ENCODE measurements at places on chromosomes 3 and 15. TPM values are rescaled to one million over a fixed set of nuclear protein-coding genes. Genes with fewer than 3 reads are reported as not detected.
A peak's percentile ranks its signal among the peaks of the same experiment; 100 is the strongest.

Gene REC114
- not detected for total RNA-seq

- no peak for DNase-seq
These were observed 348.7 kb upstream of the LMCD1 start for GRCh38 chr3:8152821-8153418.

- DNase-seq: no peak
These were observed 422.7 kb upstream of the ALCAM start for GRCh38 chr3:104943974-104944373.

- DNase-seq: no peak
These were observed 263.0 kb upstream of the ATP11B start for GRCh38 chr3:182530316-182530715.

DNA sequence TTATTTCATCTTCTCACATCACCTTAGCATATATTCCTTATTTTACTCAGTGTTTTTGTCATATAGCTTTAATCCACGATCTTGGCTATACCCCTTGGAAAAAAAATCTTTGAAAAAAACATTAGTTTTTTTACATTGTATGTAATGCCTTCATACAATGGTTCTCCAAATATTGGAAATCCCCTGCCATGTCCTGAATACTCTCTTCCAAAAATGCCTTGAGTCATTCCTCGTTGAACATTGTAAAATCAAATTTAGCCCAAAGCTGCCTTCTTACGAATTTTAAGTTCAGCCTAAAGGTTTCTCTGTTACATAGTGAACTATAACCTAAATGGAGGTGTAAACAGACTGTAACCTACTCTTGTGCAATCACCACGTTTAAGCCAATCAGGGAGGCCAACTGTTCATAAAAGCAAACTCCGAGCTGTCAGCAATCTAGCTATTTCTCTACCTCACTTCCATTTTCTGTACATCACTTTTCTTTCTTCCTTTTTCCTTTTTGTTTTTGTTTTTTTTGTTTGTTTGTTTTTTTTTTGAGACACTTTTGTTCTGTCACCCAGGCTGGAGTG is 140.1 kb downstream of the ANXA2 start:
- no peak for DNase-seq

Gene ATP10A
- total RNA-seq: 14.1 TPM

Gene ATP13A5
- not detected for total RNA-seq

Gene SCG5
- not detected for total RNA-seq

- no peak for DNase-seq
These were observed 19.9 kb downstream of the KLF13 start for GRCh38 chr15:31346367-31347066.

DNA sequence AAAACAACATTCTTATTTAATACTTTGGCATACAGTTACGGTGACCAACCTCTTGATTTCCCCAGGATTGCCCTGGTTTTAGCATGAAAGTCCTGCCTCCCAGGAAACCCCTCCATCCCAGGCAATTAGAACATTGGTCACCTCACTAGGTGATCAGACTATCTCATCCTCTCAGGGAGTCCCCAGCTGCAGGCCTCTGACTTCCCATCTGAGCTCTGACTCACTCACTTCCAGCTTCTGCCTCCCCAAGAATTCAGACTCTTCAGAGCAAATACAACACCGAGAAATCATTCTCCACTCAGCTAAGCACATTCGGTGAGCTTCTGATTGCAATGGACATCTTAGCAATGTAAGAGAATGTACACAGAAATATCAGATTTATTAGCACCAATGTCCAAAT is 92.4 kb upstream of the HES1 start:
- no peak for DNase-seq

GRCh38 chr3:58651276-58651675 is 15.3 kb downstream of the FAM3D start:
- no peak for DNase-seq

GRCh38 chr15:85527895-85528294 is 147.5 kb downstream of the AKAP13 start:
- no peak for DNase-seq

DNA sequence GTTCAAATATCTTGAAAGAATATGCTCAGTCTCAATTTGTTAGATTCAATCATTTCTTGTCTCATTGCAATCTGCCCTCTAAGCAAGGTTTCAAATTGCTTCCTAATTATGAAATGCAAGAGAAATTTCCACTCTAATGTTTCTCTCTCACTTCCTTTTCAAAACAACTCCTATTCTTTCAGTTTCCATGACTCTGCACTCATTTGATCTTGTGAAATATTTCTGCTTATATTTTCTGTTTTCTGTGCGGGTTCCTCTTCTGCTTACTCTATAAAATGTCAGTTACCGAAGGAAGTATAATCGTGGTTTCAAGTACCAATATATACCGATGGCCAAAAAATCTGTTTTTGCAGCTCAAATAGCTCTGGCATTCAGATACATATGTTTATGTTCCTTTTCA is 521.9 kb upstream of the NAALADL2 start:
- DNase-seq: no peak

Gene SLC22A13
- total RNA-seq: not detected

Gene PRR23A
- not detected for total RNA-seq

- DNase-seq: no peak
These were observed 108.0 kb downstream of the BBX start for GRCh38 chr3:107630779-107631178.

- DNase-seq: no peak
These were observed 36.7 kb downstream of the SLC9A9 start for GRCh38 chr3:143811602-143812001.

DNA sequence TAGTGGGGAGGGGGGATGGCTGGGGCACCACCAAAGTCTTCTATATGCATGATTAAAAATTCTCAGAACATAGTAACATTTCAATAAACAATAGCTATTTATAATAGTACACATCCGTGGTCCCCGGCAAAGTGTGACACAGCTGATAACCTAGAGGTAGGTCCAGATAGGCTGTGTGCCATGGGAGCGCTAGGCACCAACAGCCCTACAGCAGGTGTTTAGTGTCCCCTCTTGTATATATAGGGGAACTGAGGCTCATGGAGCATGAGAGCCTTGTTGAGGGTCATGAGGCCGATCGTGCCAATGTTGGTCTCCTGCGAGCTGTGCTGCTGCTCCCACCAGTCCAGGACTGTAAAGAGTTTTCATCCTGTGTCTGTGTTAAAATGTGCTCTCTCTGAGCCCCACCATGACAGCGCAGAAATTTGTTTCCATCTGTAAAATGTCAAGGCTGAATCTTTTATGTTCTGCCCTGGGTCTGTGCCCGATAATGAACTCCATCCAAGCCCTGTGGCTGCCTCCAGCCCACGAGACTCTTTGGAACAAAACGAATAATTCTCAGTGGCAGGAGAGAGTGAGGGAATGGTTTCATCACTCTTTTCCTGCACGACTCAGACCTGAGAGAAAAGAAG is 14.5 kb downstream of the TMEM158 start:
- no peak for DNase-seq

- DNase-seq: no peak
These were observed 72.9 kb downstream of the LRRC28 start for GRCh38 chr15:99324082-99324620.

Gene TTLL13
- total RNA-seq: not detected

- DNase-seq: no peak
These were observed 532.8 kb downstream of the FOXP1 start for GRCh38 chr3:71050538-71051258.

GRCh38 chr3:157572559-157573270 is 69.5 kb upstream of the VEPH1 start:
- DNase-seq: peak; percentile 44

- no peak for DNase-seq
These were observed 1.8 kb upstream of the MYL3 start for GRCh38 chr3:46865031-46865507.

DNA sequence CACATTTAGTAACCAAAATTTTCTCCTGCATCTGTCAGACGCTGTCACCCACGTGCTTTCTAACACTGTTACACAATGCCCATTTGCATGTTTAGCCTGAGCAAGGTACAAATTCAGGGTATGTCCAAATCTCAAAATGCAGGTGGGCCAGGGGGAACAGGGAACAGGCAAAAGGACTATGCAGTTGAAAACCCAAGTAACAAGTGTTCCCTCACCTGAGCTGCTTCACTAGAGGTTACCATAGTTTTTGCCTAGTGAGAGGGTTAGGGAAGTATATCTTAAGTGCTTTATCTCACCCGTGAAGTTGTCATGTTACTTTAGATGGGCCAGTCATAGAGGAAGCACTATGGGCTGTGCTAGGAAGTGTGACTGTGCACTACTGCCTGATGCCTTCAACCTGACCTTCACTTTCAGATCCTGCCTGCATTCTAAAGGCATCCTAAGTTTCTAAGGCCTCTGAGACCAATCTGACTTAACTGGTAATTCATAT is 6.0 kb upstream of the TMEM87A start:
- no peak for DNase-seq

DNA sequence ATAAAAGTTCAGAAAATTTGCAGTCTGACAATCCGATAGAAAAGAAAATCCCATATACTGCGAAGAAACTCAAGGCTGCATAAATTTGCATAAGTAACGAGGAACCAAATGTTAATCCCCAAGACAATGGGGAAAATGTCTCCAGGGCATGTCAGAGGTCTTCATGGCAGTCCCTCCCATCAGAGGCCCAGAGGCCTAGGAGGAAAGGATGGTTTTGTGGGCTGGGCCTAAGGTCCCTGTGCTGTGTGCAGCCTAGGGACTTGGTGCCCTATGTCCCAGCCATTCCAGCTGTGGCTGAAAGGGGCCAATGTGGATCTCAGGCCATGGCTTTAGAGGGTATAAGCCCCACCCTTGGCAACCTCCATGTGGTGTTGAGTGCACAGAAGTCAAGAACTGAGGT is 21.3 kb upstream of the CCR4 start:
- no peak for DNase-seq

DNA sequence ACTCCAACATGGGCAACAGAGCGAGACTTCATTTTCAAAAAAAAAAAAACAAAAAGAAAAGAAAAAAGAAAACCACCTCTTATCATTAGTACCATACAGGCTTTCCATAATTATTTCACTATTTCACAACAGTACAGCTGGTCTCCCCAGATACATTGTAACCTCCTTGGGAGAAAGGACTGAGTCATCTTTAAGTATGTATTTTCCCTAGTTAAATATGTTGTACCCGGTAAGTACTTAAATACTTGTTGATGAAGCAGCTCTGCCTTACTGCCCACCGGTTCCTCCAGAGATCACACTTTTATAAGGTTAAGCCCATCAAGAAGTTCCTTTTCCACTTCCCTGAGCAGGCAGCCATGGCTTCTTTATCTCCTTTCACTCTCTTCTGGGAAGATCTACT is 789.5 kb upstream of the CFAP20DC start:
- no peak for DNase-seq

DNA sequence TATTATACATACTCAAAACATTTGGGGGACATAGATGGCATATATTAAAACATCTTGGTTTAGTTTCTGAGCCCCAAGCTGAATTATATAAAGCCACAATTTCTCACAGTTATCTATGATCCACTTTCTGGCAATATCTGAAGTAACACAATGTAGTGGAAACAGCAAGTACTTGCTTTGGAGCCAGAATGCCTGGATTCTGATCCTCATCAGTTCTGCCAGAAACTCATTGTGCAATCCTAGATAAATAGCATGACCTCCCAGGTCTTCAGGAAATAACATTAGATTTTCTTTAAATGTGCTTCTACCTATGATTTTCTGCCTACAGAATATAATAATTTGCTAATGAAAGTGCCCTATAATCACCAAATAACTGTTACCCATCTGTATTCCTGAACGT is 544.9 kb downstream of the NAALADL2 start:
- no peak for DNase-seq

Gene PGBD4
- 1.1 TPM for total RNA-seq

DNA sequence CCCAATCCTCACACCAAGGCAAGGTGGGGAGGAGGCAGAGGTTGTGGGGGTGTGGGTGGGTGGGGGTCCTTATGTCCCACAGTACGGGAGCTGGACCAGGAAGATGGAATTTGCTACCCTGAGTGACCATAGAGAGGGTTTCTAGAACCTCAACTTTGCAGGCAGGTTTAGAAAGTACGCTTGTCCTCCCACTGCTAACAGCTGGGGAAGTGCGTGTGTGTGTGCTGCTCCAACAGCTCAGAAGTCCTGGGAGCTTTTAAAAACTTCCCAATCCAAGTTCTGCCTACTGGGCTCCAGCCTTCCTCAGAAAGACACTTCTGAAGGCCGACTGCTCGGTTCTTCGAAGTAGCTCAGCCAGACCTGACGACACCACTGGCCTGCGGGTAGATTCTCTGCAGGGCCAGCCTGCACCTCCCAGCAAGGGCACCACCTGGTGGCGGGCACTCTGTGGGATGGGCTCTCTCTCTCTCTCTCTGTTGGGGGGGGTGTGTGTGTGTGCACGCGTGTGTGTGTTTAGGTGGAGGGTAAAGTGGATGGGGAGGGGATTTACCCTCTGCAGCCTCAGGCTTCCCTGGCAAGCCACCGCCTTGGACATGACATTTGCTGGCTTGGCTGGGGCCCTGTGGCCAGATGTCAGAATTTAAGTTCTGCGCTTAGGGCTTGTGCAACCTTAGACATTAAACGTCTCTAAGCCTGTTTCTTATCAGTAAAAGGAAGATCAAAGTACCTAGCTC is 15.6 kb downstream of the TMEM158 start:
- DNase-seq: no peak

Gene LRTM1
- total RNA-seq: not detected

GRCh38 chr3:100141586-100141985 is 27.3 kb upstream of the FILIP1L start:
- DNase-seq: no peak

Gene AGBL1
- not detected for total RNA-seq

GRCh38 chr3:161914703-161915417 is 418.3 kb downstream of the OTOL1 start:
- peak; percentile 29 for DNase-seq

Gene CCDC54
- total RNA-seq: not detected

DNA sequence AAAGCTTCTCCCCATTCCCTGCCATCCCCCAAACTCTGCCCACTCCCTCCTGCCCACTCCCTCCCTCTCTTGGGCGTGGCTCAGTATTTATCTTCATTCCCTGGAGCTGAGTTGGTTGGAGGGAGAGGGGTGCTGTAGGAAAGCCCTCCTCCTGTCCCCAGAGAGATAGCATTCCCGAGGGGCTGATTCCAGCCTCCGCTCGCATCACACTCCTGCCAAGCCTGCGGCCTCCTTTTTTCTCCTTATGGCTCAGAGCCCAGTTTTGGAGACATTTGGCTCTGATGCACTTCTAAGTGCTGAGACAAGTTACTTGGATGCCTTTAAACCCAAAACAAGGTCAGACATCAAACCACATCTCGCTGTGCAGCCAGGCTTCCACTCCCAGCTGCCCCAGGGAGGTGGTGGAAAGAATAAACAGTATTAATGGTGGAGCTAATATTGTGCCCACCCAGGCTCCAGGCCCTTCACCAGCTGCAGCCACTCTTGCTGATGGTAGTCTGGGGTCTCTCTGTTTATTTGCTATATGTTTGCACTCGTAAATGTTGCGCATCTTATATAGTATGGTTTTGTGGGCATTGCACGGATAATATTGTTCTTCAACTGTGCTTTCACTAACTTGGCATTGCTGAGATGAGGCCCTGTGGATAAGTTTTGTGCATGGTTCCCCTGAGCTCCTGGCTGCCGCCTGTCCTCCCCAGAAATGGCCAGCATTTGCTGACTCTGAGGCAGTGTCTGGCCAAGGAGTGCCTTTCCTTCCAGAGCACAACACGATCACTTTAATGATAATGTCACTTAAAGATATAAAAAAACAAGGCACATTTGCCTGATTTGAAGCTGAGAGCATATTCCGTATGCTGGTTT is 157.2 kb downstream of the LRRC28 start:
- peak; percentile 19 for DNase-seq

GRCh38 chr3:70352215-70352614 is 39.8 kb upstream of the MDFIC2 start:
- DNase-seq: no peak
